SW 1271 (cell line): ENCODE measurements at places on chromosomes 2 and 18.

DNA sequence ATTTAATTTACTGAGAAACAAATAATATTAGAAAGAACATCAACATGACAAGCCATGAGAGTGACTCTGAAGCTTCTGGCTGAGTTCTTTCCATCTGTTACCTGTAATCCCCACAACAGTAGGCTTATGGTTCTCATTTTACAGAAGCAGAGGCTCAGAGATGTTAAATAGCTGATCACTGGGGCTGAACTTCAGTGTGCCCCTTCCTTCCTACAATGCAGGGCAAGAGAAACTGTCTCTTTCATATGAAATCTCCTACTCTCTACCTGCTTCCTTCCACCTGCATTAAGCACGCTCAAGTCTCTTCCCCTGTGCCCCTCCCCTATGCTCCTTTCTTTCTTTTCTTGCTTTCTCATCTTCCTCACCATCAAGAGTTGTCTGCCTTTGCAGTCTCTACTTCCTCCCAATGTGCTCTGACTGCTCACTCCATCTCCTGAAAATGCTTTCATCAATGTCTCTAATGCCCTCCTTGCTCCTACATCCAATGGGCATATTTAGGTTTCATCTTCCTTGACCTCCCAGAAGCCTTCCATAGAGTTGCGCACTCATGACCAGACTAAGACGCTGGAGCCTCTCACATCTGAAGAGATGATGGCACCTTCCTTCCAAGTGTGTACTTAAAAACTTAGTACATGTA is 23.7 kb downstream of the APOB start:
- no peak for DNase-seq

GRCh38 chr2:131105156-131105949 is at the start of gene PLEKHB2:
Gene PLEKHB2 (plus strand): TSS chr2:131105336. CDS start chr2:131120942, 15,606 bp downstream.
- peak; percentile 73 for DNase-seq

- no peak for DNase-seq
Observed at GRCh38 chr2:225274751-225275150, 124.8 kb upstream of the NYAP2 start.

GRCh38 chr2:232240906-232241305 is 137.6 kb upstream of the ALPP start:
- no peak for DNase-seq

DNA sequence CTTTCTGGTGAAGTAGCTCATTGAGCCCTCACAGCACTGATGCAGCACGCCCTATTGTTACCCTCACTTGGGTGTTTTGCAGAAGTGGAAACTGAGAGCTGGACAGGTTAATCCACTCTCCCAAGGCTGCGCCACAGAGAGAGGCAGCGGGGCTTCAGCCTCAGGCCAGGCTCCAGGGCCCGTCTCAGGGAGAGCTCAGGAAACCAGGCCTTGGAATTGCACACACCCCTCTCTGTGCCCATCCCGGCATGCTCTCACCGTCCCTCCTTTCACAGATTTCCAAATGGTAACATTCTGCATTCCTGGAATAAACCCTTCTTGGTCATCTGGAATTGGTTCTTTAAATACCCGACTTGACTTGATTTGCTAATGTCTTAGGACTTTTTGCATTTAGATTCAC is 51.5 kb downstream of the TWIST2 start:
- no peak for DNase-seq

DNA sequence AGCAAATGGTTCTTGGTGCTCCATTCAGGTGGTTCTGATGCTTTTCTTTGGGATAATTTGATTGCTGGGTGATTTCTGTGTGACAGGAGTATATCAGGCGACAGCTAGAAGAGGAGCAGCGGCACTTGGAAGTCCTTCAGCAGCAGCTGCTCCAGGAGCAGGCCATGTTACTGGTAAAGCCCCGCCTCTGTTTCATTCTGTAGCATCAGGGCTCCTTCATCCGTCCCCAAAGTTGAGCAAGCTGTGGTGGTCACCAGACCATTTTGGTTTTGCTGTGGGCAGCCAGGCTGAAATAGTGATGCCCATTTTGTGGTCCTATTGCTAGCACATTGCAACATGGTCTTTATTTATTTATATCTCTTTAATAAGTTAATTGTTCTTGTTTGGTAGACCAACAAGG is 132.8 kb upstream of the IL1R2 start:
- no peak for DNase-seq

GRCh38 chr2:204264085-204264553 is 281.2 kb upstream of the PARD3B start:
- DNase-seq: no peak

DNA sequence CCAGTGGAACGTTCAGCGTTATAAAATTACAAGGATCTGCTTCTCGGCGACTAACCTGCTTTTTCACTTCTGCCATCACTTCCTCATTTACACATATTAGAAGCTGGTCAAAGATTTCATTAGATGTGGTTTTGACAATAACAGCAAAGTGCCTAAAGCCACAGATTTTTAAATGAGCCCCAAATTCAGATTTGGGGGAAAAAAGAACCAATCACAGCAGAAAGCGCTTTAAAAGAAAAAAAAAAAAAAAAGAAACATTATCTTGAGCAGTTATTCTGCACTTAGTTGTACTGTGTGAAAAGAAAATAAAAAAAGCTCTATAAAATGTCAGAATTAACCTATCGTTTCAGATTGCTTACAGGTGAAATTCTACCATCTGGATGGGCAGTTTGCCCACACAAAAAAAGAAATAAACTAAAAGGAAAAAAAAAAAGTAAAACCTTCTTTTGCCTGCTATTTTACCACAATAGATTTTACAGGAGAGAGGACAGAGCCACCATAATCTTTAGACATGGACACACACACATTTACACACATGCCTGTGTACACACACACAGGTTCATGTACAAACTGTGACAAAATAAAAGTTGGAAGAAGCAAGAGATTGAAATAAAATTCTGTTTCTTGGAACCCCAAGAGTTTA is 167.2 kb downstream of the TCF4 start:
- DNase-seq: no peak
